ENCODE measurements at places on chromosomes 5 and 9.

GRCh38 chr9:96009690-96010472 lies 134.4 kb downstream of the ERCC6L2 start:
- DNase-seq: peak; percentile 46

GRCh38 chr5:109866051-109866450 lies 176.3 kb downstream of the MAN2A1 start:
- DNase-seq: no peak

DNA sequence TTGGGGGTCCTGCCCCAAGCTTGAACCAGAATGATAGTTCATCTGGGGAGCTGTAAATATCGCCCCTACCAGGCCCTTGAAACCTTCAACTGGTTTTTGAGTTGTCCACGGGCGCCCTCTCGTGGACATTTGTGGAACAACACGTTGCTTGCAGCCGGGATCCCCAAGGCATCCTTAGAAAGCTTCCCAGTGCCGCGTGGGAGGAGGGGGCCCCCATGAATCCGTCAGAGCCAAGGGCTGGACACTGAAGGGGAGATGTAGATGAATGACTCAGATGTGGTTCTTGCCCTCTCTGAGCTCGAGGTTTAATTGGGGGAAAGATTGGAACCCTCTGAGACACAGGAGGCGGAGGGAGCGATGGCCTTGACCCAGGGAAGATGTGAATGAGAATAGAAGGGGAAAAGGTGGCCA lies 31.8 kb upstream of the ORM1 start:
- DNase-seq: peak; percentile 67

- DNase-seq: no peak
These were observed 218.5 kb upstream of the DAPK1 start for GRCh38 chr9:87278971-87279733.

GRCh38 chr5:33300209-33300742 lies 140.5 kb upstream of the TARS1 start:
- DNase-seq: no peak

DNA sequence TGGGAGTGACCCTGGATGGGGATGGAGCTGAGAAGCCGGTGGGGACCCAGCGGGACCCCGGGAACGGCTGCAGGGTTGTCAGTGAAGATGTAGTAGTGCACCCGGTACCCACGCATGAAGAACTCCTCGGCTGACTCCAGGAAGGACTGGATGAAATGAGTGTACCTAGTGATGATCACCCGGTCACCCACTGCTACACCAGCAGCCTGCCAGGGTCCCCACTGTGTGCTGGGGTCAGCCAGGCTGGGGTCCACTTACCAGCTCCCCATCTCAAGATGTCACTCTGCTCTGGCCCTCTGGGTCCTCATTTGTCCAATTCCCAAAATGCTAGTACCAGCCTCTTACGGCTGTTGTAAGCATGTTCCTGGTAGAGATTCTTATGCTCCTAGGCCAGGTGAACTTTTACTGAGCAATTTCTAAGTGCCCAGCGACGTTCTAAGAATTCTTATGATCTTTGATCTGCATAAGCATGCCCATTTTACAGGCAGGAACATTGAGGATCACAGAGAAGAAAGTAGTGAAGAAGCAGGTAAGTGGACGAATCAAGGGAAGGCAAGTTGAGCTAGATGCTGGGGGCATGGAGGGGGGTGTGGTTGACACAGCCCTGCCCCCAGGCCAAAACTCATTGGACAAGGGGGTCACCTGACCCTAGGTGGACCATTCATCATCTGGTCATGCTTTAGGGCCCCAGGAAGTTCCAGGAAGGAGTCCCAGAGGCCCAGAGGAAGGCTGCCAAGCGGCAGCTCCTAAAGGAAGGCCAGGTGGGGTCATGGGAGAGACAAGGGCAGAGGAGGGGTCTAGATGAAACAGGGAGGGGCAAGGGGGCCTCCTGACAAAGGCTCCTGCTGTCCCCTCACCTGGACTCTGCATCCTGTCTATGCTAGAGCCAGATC lies 9.4 kb downstream of the GBGT1 start:
- no peak for DNase-seq

DNA sequence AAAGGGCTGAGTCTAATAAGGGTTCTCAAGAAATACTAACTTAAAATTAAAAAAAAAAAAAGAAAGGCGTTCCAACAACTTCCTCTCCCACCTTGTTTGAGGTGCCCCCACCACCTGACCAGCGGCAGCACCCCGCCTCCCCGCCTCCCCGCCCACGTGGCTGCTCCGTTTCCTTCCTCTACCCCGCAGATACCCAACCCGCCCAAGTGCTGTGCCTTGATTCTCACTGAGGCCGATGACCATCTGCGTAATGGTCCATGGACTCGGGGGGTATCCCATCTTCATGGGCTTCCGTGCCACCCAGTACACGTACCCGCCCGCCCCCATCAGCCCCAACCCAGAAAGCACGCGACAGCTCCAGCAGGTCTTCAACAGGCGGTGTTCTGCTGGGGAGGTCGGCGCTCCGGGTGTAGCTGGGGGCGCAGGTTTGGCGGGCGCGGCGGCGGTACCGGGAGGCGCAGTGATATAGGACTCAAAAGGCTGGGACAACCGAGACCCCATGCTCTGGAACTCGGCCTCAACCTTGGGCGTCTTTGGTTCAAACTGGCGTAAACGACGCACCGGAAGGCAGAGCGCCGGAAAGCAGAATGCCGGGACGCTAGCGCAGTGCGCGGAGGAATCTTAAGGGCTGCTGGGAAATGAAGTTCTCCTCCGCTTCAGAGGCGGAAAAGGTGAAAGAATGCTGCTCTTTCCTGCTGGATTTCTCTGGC lies at the start of gene DMAC1:
Gene DMAC1, minus strand, starts transcription at position 545 of the 710 bp plus-strand sequence. Its CDS starts 44 bp downstream, at position 501.
- peak; percentile 56 for DNase-seq

- no peak for DNase-seq
These were observed 208.5 kb upstream of the KCNN2 start for GRCh38 chr5:114153392-114153791.

DNA sequence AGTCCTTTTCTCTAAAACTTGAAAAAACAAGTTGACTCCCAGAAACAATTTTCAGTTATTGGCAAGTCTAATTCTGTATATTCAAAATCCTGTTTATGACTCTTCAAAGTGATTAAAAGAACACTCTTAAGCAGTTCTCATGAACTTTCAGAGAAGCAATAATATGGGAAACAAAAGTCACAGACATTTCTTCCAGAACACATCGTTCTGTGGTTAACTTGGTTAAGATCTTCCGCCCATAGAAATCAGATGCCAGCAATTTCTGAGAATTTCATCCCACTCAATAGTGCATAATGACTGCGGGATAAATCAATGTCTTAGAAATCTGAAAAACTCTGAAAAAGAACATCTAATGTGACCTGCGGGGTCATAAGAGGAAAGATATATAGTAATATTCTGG lies 300.5 kb downstream of the COX7C start:
- no peak for DNase-seq

DNA sequence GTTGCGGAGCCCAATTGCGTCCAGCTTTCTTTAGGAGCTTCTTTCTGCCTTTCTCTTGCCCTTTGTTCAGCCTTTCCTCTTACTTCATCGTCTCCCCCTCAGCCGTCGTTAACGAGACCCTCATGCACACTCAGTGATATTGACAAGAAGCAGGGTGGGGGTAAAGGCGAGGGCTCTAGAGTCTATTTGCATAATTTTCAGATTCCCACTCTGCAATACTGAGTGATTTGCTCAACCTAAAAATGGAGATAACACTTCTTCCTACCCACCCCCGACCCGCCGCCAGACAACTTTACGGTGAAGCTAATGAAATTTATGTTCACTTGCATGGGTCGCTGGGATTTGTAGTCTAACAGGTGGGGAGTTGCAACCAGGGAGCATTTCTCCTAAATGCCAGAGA lies 1.3 kb upstream of the TBC1D2 start:
- DNase-seq: peak; percentile 7

DNA sequence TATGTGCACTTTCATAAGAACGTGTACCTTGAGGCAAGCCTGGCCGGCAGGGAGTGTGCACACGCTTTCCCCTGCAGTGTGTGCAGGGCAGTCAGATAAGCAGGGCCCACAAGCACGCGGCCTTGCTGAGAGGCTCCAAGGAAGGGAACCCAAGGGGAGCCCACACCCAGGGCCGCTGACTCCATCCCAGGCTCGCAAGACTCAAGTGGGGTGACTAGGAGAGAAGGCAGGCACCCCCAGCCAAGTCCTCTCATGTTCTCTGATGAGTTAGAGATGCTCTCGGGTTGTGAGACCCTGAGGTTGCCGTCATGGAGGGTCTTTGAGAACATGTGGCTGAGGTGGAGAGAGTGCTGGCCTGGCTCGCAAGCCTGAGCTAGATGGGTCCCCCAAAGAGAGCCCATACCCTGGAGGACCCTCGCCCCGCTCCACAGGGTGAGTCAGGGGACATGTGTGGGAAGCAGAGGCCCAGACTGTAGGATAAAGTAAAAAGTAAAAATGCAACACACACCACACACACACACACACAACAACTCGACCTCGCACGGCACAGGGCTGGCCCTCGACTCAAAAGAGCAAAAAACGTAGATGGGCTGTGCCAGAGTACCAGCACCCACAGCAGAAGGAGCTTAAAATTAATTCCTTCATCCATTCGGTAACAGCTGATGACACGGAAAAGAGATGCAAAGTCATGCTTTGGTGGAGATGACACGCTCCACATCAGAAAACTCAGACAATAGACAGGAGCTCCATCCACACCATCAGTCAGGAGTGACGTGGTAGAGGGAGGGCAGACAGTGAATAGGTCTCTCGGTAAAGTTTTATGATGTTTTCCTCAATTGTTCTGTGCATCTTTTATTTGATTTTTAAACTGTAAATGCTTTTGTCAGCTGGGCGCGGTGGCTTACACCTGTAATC lies 54.8 kb upstream of the NKD2 start:
- DNase-seq: no peak

DNA sequence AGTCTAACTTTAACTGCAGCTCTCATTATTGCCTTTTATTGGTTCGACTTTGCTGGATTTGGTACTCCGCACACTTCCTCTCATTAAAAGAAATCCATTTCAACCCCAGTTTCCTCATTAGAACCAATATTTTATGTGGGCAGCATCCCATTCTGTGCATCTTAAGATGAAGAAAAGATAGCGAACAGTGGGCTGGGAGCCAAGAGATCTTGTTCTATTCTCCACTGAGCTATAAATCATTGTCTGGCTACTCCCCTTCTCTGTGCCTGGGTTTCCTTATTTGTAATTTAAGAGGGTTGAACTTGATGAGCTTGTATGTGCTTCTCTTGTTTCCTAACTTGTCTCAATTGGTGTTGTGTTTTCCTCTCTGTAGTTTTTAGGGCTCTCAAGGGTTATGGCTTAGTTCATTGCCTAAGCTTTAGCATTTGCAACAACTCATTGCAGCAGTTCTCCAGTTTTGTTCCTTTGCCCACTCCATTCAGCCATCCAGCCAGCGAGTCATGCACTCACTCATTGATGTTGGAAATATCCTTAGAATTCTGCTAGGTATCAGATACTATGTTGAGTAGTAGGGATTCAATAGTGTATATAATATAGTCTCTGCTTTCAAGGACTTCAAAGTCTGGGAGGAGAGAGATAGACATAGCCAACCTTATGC lies 273.3 kb upstream of the TNC start:
- DNase-seq: no peak

All from activated gamma-delta T cell treated with anti-CD3 and anti-CD28 coated beads, Interleukin-2, amount 50 U/mL, for 16 hours (primary cell).